ENCODE measurements at places on chromosomes 6 and 20. TPM values are rescaled to one million over a fixed set of nuclear protein-coding genes. Genes with fewer than 3 reads are reported as not detected.

ROS1 gene
- not detected for total RNA-seq

PTCHD4 gene
- not detected for total RNA-seq

PM20D2 gene
- total RNA-seq, result 27.5 TPM

ASIP gene
- not detected for total RNA-seq

DNA sequence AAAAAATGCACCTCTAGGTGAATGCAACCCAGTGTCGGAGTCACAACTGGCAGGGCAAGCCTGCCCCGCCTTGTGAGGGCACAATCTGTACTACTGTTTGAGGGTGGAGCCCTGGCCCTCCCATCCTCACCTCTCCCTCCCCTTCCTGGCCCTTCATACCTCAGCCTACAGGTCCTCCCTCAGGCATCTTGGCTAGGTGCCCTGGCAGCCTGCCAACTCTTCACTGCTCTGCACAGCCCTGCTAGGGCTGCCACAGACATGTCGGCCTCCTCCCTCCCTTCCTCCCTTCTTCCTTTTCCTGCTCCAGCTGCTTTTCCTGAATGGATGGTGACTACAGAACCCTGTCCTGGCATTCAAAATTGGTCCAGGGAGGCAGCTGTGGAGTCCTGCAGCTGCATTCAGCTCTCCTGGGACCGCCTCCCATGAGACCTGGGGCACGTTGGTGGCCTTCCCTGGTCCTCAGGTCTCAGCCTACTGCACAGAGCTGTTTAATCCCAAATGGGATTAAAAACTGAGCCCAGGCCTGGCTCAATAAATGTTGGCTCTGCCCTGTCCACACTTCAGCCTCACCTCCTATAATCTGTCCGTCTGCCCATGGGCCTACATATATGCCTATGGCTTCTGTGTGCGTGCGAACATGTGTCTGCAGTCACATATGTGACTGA, 52.7 kb downstream of the CDH22 start:
- DNase-seq, result no peak

- no peak for DNase-seq
Measured at GRCh38 chr20:2131366-2131765, 29.7 kb downstream of the STK35 start.

DNA sequence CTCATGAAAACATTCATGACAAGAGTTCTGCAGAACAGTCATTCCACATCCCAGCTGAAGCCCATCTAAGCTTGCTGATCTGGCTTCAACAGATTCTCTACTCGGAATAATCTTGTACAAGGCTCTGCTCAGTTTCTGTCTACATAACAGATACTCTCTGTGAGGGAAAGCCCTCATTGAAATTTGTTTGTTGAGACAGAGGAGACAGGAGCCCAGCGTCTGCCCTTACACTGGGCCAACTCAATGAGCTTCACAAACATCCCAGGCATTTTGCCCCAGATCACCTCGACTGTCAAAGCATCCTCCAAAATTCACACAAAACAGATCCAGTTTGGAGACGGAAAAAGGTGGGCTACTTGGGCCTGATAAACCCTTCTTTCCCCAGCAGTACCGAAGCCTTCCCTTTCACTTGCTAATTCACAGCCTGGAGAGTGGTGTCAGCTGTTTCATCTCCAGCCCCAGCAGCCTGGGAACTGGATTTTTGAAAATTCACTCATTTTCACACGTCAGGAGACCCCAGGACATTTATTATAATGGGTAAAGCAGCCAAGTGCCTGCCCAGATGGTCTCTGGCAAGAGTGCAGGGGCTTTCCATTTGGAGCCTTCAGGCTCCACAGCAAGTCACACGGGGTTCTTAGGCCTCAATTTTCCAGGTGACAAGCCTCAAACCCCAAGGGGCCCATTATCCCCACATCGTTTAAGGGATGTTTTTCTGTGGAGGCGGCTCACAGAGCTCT, 7.3 kb downstream of the CCDC167 start:
- no peak for DNase-seq

- no peak for DNase-seq
Measured at GRCh38 chr6:21871831-21872230, 278.3 kb downstream of the SOX4 start.

DNA sequence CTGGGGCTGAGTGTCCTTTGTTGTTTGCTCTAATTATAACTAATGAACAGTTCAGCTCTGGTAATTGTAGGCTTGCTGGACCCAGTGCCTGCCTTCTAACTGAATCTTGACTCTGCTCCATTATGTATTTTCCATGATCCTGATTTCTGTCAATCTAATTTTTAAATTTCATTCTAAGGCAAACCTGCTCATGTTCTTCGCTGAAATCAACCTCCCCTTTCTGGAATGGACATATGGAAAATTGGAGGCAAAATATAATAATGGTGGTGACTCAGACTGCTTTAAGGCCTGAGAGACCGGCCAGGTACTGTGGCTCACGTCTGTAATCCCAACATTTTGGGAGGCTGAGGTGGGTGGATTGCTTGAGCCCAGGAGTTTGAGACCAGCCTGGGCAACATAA, 182.7 kb upstream of the AKAP12 start:
- DNase-seq, result no peak

- DNase-seq, result no peak
Measured at GRCh38 chr20:58611236-58612030, 39.6 kb upstream of the STX16 start.

- no peak for DNase-seq
Measured at GRCh38 chr20:56157530-56158203, 90.9 kb upstream of the MC3R start.
